ENCODE measurements at places on chromosomes 5 and 9.

DNA sequence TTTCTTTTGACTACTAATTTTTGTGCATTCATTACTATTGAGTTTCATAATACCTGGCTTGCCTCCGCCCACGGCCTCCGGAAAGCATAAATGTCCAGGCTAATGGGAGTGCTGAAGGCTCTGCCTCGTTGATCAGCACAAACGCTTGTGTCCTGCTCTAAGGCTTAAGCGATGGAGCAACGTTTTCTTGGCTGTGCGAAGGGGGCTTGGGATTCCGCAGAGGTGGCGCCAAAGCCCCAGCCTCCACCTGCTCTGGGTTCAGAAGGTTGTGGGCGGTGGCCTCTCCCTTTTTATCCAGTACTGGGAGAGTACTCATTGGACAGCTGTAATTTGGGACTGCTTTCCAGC is 19.7 kb downstream of the ANXA2R start:
- peaks cover 94% of the 10 kb centered on the region for H3K27me3 ChIP-seq
- H3K4me1 ChIP-seq, result peaks cover 18% of the 10 kb centered on the region
- H3K4me3 ChIP-seq, result no peak overlapping the region
- no peak for DNase-seq

DNA sequence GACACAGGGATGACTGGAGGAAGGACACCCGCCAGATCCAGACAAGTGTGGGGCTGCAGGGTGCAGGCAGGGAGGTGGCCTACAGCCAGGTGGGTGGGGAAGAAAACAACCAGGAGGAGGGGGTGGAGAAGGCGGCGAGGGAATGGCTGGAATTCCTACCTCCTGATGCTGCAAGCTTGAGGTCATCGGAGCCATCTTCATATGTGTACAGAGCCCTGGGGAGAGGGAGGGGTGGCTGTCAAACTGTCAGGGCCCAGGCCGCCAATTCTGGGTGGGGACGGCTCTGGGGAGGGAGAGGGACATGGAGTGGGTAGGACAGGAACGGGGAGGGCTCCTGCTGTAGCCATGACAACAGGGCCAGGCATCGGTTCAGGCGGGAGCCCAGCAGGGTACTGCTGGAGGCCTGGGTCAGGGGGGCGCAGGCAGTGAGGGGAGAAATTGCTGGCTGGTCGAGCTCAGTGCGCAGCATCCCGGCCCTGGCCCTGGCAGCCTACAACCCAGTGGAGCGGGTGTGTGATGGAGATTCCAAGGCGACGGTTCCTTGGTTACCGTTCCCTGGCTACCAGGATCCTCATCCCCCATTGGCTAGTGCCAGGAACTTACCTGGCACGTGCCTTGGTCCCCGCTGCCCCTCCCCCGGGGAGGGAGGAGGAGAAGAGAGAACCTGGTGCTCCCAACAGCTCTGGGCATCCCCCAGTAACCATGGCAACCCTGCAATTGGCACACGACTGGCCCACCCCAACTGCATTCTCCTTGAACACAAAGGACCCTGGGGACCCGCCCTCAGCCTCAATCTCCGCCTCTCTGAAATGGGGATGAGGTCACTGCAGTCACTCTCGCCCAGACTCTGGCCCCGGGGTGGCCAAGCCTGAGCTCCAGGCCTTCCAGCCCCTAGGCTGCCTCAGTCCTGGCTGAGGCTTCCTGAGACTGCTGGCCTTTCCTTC is 4.5 kb downstream of the DBN1 start:
- DNase-seq, result no peak
- H3K4me1 ChIP-seq, result peaks cover 48% of the 10 kb centered on the region
- H3K4me3 ChIP-seq, result no peak overlapping the region
- no peaks in the 10 kb centered on the region for H3K27me3 ChIP-seq
- peak overlapping the region; percentile 62 for H3K27ac ChIP-seq
- H3K36me3 ChIP-seq, result peaks cover 78% of the 10 kb centered on the region

DNA sequence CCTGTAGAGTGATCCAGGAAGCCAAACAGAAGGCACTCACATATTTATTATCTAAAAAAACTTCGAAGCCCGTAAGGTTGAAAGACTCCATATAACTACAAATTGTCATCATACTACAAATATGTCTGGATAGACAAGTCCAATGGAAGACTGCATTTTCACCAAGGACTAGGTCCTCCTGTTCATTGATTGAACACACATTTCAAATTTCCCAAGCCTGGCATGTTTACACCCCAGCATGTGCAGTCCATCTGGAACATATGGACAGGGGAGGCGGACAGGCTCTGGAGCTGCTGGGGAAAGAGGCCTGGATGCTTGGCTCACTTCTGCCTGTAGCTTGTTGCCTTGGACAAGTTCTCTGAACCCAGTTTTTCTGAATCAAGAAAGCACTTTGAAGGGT is 378.7 kb downstream of the ENC1 start:
- H3K4me1 ChIP-seq, result peaks cover 9% of the 10 kb centered on the region
- H3K36me3 ChIP-seq, result no peaks in the 10 kb centered on the region
- H3K27ac ChIP-seq, result no peak overlapping the region
- H3K27me3 ChIP-seq, result no peaks in the 10 kb centered on the region
- DNase-seq, result no peak

- no peaks in the 10 kb centered on the region for H3K4me1 ChIP-seq
- no peak for DNase-seq
- no peaks in the 10 kb centered on the region for H3K36me3 ChIP-seq
Observed at GRCh38 chr5:124957063-124957462, 210.6 kb upstream of the ZNF608 start.

- H3K27ac ChIP-seq, result no peak overlapping the region
- no peaks in the 10 kb centered on the region for H3K27me3 ChIP-seq
Observed at GRCh38 chr5:172644711-172645110, 3.6 kb downstream of the NEURL1B start.

GRCh38 chr9:97475059-97475458 is 26.4 kb upstream of the TMOD1 start:
- H3K27ac ChIP-seq, result no peak overlapping the region
- H3K4me1 ChIP-seq, result no peaks in the 10 kb centered on the region
- H3K27me3 ChIP-seq, result no peaks in the 10 kb centered on the region
- no peaks in the 10 kb centered on the region for H3K36me3 ChIP-seq
- DNase-seq, result no peak
- H3K4me3 ChIP-seq, result no peak overlapping the region
